ENCODE measurements at places on chromosomes 3 and 15.

GRCh38 chr15:41797201-41797944 lies 23.1 kb downstream of the MAPKBP1 start:
- DNase-seq: no peak

DNA sequence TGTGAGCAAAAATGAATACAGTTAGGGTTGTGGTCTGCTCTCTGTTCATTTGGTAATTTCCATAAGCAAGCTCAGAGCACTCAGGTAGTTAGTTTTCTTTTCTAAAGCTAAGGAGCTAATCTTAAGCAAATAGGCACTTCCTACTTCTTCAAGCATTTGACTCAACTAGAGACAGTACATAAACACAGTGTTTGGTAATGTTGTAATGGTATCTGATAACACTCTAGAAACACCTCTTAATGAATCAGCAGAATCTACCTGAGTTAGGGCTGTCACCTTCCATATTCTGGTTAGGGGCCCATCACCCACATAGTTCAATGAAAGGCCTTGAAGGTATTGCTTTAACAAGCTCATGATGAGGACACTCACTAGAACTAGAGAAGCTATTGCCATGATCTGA lies 83.1 kb downstream of the PLCH1 start:
- no peak for DNase-seq

GRCh38 chr3:123821920-123822319 lies 62.2 kb downstream of the MYLK start:
- DNase-seq: no peak

DNA sequence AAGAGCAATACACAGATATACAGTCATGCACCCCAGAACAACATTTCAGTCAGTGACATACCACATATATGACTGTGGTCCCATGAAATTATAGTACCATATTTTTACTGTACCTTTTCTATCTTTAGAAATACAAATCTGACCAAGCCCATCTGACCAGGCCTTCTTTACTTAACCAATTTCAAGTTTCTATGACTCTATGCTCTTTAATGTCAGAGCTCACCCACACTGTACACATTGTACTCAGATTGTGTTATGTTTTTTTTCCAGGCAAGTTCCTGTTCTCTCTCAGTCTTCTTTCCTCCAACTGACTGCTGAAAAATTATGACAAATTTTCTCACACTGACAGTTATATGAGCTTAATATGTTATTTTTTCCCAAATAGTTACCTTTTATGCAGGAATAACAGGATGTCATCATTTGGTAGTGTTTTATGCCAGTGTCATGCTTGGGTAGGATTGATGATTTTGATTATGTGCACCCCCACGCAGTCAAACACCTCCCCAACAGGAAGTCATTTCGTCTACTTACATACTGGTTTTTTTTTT lies 8.0 kb upstream of the CBLB start:
- no peak for DNase-seq

- peak; percentile 75 for DNase-seq
These were observed 102.7 kb downstream of the ATP1B3 start for GRCh38 chr3:141979050-141979671.
